ENCODE measurements at places on chromosomes 12 and 14.

- DNase-seq, result no peak
These were observed 44.1 kb downstream of the NIN start for GRCh38 chr14:50786751-50787464.

DNA sequence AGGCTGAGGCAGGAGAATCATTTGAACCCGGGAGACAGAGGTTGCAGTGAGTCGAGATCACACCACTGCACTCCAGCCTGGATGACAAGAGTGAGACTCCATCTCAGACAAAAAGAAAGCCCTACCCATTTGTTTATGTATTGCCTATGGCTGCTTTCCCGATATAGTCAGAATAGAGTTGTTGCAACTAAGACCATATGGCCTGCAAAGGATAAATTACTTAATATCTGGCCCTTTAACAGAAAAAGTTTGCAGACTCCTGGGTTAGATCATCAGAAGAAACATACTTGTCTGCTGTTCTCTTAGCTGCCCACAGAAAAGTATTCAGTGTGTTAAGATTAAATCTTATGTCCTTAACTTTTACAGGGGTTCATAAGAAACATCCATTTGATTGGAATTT lies 122.4 kb upstream of the VASH1 start:
- no peak for DNase-seq

GRCh38 chr12:2609020-2609419 lies 185.8 kb upstream of the FKBP4 start:
- no peak for DNase-seq

- DNase-seq, result no peak
These were observed 70.5 kb upstream of the DIO3 start for GRCh38 chr14:101490771-101491170.

- no peak for DNase-seq
These were observed 344.0 kb downstream of the TMEM132D start for GRCh38 chr12:129559776-129560175.

DNA sequence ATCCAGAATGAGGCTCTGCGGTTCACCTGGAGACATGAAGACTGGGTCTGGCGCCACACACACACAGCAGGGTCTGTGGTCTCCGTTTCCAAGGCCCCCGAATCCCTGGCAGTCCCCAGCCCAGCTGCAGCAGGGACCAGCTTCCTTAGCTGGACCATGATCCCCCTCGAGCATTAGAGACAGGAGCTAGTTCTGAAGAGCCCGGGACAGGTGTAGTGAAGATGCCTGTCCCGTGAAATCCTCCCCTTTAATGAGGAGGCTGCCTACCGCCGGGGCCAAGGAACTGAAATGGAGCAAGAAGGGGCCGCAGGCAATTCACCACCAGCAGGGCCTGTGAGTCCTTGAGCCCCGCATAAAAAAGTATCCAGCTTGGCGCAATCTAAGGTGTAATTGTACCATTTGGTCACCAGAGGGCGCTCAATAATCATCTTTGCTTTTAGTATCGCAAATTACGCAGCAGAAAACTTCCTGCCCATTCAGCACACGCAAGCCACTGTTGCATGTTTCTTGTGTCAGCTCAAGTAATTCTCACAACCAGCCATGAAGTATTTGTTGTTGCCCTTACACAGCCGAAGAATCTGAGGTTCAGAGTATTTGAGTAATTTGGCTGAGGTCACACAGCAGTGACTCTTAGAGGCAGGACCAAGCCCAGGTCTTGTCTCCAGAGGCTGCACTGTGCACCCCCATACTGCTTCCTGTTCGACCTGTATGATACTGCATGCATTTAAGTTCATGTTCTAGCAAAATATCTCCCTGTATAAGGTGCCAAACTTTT lies 54.3 kb upstream of the PPP2R5C start:
- peak; percentile 84 for DNase-seq

DNA sequence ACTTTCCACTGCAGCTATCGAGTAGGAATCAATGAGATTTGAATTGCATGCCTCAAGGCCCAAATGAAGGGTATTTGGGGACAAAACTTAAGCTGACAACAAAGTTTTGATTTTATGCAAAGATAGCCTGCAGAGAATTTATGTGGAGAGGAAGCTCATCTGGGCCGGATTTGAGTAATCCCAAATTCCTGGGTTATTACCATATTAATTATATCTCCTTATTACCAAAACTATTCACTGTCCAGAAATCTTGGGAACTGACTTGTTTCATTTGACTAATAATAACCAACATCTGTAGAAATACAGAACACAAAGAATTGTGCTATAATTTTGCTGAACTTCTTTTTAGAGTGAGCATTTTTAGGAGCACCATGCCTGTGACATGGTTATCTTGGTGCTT lies 70.4 kb downstream of the KITLG start:
- no peak for DNase-seq

GRCh38 chr12:97854477-97854876 lies 391.9 kb downstream of the RMST start:
- no peak for DNase-seq

DNA sequence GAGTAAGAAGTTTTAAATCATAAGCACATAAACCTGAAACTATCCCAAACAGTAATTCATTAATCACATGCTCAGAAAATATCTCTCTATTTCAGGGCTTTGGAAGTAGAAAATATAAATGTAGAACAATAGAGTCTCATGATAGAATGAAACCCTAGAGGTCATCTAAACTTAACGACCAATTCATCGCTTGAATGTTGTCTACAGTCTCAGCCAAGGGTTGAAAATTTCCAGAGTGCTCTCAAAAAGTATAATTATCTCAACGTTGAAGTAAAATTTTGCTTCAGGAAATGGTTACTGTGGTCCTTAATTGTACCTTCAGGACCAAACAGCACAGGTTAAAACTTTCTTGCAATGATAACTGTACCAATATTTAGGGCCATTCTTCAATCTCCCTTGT lies 1053.6 kb upstream of the SEL1L start:
- no peak for DNase-seq

DNA sequence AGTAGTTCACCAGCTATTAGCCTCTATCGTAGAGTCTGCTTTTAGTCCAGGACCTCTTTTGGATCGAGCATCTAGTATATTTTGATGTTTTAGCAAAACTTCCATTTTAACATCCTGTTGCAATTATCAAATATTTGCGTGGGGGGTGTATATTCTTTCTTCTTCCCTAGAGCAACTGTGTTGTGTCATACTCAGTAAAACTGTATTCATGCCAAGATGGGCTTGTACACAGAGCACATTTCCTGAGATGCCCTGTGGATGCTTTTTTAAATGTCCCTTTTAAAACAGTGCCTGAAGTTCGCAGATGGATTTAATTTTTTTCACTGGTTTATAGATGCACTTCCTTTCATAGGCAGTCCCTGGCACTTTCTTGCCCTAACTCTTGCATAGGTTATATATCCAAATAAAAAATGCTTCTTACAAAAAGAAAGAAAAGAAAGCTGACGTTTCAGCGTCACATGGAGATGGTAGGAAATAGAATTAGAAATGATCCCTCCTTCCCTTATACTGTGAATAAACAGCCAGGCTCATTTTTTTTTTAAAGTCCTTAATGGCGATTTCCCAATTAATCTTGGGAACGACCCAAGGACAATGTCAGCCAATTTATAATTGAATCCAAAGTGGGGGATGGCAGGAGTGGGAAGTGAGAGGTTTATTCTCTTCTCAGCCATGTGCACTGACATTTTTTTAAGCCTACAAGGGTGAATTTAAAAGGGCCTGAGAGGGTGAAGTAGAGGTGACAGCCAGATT lies 247.0 kb downstream of the SLC41A2 start:
- no peak for DNase-seq

GRCh38 chr14:91679273-91679672 lies 52.6 kb downstream of the CATSPERB start:
- no peak for DNase-seq

Data from CD4-positive, alpha-beta T cell treated with Interleukin-6 at 100 ng/mL for 8 hours (primary cell).